ENCODE measurements at places on chromosomes 5 and 9. TPM values are rescaled to one million over a fixed set of nuclear protein-coding genes. Genes with fewer than 3 reads are reported as not detected.

The FGF1 gene
- 1.8 TPM for total RNA-seq

The TMEM174 gene
- not detected for total RNA-seq

The EQTN gene
- total RNA-seq: not detected

The FYB1 gene
- 45.0 TPM for total RNA-seq

The GFI1B gene
- total RNA-seq: 0.52 TPM

The ASPN gene
- total RNA-seq: 7.5 TPM

The DMRT2 gene
- 0.46 TPM for total RNA-seq

The SHC3 gene
- 12.9 TPM for total RNA-seq

The BTNL9 gene
- 99.8 TPM for total RNA-seq

The ENTREP1 gene
- 34.9 TPM for total RNA-seq

The TSLP gene
- 1.7 TPM for total RNA-seq

The CAMK4 gene
- 3.8 TPM for total RNA-seq

The PCDHGA10 gene
- total RNA-seq: 6.2 TPM

The WDR38 gene
- not detected for total RNA-seq

The PCDHB5 gene
- 2.3 TPM for total RNA-seq

The SH3TC2 gene
- total RNA-seq: 1.4 TPM

The SLCO6A1 gene
- not detected for total RNA-seq

The DBH gene
- total RNA-seq: not detected

The ENC1 gene
- 15.0 TPM for total RNA-seq

The KCNT1 gene
- total RNA-seq: 0.29 TPM

The SPINK7 gene
- not detected for total RNA-seq

The FOXD4L4 gene
- 0.23 TPM for total RNA-seq

The DND1 gene
- total RNA-seq: 0.84 TPM

The RFESD gene
- total RNA-seq: 3.7 TPM

The ZFP37 gene
- 2.4 TPM for total RNA-seq

Measured in upper lobe of right lung (tissue), 1 donor.